MG63 (cell line): ENCODE measurements at places on chromosomes 16 and 17.
A peak's percentile ranks its signal among the peaks of the same experiment; 100 is the strongest.

DNA sequence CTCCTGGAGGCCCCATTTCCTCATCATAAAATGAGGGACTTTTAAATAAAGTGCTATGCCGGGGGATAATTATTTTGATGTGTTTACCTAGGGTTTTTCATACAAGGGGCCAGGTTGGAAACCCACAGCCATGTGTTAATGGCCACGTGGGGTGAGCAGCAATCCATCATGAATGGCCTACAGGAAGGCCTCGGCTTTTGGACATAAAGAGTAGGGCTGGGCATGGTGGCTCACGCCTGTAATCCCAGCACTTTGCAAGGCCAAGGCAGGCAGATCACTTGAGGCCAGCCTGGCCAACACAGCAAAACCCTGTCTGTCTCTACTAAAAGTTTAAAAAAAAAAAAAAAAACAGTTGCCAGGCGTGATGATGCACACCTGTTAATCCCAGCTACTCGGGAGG is 40.3 kb downstream of the MEAK7 start:
- DNase-seq, result no peak

GRCh38 chr17:3722716-3723115 is 987 bp upstream of the HASPIN start:
- no peak for DNase-seq

GRCh38 chr17:21164620-21165019 is 37.9 kb downstream of the DHRS7B start:
- DNase-seq, result no peak

GRCh38 chr17:9811086-9811485 is 10.8 kb downstream of the GSG1L2 start:
- DNase-seq, result no peak

- DNase-seq, result peak; percentile 33
These were observed 34.5 kb downstream of the YWHAE start for GRCh38 chr17:1365445-1366039.

- DNase-seq, result no peak
These were observed 35.0 kb downstream of the USP32 start for GRCh38 chr17:60356940-60357339.

DNA sequence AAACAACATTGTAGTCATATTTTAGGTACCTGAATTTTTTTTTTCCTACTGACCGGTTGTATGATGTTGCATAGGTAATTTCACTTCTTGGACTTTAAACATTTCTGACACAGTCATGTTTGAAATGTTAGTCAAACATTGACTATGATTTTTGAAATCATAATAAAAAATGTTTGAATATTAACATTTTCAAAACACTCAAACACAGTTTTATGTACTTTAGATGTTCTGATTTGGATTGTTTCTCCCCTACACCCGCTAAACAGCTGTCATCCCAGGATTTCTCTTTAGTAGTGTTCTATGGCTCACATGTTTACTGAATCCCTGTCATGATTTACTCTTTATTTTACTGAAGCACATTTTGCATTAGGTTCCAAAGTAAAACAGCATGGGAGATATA is 102.9 kb upstream of the NPEPPS start:
- no peak for DNase-seq

- DNase-seq, result no peak
These were observed 22.1 kb downstream of the CDH5 start for GRCh38 chr16:66388350-66389139.

DNA sequence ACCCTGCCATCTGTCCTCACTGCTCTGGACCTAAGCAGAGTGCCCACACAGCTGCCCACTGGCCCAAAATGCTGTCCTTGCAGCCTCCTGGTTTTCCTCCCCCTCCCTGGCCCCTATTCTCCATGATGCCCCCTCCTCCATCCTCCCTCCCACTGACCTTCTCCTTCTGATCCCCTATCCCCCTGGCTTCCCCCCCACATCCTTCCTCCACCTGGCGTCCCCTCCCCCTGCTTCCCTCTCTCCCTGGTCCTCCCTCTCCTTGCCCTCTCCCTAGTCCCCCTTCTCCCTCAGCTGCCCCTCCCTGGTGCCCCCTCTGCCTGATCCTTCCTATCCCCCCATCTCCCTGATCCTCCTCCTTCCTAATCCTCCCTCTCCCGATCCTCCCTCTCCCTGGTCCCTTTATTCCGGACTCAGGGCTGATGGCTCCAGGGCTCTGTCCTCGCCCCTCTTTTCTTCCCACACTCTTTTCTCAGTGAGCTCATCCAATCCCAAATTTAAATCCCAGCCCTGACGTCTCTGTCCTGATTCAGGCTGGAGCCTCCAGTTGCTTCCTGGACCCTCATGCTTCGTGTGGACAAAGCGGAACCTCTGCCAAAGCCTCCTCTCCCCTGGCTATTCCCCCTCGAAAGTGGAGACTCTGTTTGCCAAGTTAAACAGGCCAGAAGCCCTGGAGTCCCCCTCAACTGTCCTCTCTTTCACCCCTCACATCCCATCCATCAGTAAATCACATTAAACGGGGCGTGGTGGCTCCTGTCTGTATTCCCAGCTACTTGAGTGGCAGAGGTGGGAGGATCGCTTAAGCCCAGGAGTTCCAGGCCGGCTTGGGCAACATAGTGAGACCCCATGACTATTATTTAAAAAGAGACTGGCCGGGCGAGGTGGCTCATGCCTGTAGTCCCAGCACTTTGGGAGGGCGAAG is 18.1 kb upstream of the RHBDF2 start:
- no peak for DNase-seq

DNA sequence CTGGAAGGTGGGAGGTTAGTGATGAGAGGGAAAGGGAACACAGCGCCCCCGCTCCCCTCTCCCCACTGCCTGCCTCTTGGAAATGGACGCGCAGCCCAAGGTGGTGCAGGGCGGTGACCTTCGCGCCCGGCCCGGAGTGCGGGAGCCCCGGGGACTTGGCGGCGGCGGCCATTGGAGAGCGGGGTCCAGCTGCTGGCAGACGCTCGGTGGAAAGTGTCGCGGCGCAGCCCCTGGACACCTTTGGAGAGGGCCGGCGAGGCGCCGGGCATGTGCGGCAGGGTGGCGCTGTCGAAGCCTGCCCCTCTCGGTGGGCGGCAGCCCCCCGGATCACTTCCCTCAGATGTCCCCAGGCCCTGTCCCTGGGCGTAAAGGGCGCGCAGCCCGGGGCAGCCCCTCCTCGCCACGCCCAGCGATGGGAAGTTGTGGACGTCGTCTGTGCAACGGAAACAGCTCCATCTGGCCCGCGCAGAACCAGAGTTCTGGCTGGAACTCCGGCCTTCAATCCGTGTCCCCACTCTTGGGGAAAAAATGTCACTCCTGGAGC is 16.7 kb downstream of the SALL1 start:
- DNase-seq, result no peak

GRCh38 chr17:9331279-9332131 is 244.1 kb downstream of the STX8 start:
- no peak for DNase-seq

GRCh38 chr17:45314741-45315647 is 1.8 kb downstream of the MAP3K14 start:
- no peak for DNase-seq

DNA sequence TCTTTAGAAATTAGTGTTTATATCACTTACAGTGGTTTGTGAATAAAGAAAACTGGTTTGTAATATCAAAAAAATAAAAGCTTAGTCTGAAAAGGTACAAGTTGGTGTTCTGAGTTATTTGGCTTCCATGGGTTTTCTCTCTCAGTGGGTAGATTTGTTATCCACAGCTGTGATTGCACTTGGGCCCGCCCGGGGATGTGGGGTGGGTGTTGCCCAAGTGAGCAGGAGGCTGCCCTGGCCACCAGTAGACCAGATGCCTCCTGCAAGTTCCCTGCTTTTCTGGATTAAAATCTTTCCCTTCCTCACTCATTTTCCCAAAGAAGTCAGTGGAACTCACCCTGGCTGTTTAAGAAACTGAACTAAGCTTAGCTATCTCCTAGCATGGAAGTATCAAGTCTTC is 380.6 kb downstream of the RBFOX1 start:
- DNase-seq, result no peak

DNA sequence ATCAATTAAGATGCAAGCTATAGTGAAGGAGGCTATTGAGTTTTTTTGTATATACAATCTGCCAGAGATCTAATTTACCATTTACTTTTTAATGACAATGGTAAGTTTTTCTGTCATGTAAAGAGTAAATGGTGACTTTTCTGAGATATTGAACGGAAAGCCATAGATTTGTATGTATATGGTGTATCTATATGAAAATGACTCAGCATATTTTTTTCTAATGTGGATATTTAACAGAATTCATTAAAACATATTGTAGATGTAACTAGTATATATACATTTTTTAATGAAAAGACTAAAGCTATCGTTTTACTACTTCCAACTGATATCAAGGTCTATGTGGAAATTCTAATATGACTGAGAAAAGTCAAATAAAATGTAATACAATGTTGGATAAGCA is 34.1 kb downstream of the CNTNAP4 start:
- DNase-seq, result no peak

DNA sequence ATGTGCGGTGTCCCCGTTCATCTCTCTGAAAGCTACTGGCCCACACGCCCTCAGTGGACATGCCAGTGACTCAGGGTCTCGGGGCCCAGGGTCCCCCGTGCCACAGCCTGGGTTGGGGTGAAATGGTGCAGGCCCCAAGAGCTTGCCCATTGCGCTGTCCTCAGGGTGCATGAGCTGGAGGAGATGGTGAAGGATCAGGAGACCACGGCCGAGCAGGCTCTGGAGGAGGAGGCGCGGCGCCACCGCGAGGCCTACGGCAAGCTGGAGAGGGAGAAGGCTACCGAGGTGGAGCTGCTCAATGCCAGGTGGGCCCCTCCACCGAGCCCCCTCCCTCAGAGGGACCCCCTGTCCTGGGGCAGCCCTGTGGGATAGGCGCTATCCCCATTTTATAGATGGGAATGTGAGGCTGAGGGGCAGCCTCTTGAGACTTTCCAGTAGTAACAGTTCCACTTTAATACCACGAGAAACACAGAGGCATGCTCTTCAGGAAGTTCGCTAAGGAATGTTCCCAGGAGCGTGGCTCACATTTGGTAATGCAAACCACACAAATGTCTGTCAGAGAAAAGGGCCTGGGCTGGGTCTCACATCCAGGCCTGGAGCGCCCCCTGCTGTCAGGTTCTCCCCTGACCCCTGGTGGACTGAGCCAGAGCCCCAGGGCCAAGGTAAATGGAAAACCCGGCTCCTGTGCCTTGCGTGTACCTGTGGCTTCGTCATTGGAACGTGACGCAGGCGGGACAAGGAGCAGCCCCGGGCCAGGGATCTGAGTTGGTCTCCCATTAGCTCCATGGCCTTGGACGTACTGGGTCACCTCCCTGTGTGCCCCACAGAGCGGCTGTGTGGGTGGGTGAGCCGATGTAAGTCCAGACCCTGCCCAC is 133.7 kb downstream of the RAB11FIP4 start:
- DNase-seq, result peak; percentile 81

DNA sequence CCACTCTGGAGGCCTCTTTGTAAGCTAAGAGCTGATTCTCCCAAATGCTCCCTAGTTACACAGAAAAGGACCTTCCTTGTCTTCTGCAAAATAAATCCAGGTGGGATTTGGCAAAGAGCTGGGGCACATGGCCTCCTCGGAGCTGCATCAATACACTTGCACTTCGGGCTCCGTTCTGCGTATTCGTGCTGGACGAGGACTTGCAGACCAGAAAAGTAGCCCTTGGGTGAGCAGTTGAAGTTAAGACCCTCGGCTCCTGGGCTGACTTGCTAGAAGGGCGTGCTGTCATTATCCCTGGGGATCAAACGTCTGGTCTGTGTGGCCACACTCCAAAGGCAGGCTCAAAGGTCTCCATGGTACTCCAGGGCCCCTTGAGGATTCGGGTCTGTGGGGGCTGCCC is 144.2 kb upstream of the RPH3AL start:
- no peak for DNase-seq

DNA sequence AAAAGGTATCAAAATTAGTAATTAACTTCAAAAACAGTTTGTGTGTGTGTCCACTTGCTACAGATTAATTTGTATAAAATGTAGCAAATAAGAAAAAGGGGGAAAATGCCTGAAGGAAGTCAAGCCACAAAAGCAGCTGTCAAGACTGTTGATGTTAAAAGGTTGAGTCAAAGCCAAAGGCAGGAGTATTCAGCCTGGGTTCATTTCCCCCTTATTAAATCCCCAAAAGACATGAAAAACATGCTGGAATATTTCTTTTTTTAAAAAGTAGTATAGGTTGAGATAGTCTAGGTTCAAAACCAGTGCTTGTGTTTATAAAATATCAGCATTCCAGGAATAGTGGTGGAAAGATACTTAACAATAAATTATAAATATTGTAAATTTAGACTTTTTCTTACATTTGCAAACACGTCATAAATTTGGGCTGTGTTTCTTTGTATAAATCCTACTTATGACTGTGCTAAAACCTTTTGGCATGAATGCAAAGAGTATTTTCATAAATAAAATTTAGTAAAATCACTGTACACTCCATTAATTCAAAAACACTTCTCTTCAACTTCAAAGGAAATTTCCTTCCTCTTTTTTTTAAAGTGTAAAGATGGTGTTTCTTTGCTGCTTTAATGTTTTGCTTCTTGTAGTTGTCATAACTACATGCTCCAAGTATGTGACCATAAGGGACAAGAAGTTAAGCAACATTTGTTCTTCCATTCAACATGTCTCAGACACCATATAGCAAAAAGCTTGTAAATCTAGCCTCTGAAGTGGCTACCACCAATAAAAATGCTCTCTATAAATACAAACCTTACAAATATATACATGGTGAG is 72.0 kb downstream of the SKAP1 start:
- no peak for DNase-seq

DNA sequence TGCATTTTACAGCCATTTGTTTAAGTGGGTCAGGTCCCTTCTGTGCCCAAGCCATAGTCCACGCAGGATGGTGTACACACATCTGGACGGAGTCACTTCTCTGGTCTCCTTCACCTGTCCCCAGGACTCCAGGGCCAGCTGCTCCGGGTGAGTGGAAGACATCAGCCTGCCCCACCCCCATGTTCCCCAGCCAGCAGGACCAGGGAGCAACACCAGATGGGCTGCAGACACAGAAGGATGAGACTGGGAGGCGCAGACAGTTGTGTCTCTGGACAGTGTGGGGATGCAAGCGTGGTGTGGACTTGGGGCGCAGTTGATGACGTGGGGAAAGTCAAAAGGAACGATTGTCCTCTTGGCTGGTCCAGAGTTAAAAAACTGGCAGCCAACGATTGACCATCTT is 24.6 kb upstream of the WFDC1 start:
- no peak for DNase-seq

GRCh38 chr17:2983255-2983654 is 80.2 kb downstream of the OR1D5 start:
- DNase-seq, result no peak

DNA sequence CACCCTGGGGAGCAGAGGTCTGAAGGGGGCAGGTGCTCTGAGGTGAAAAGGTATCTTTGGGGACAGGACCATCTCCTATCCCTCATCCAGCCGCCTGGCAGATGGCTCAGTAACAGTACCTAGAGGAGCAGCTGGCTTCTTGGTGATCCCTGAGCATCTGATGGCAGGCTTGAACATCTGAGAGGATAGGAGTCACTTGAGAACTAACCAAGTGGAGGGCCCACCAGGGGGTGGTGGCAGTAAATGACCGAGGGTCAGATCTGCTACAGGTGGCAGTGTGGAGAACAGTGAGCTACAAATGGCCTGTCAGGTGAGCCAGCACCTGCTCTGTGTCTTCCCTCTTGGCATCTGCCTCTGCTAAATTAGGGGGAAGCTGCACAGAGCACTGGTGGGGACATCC is 13.8 kb downstream of the HROB start:
- no peak for DNase-seq
